A549 treated with AZD2906 at 1 μM for 4 hours (cell line): ENCODE measurements at places on chromosomes 4 and X. TPM values are rescaled to one million over a fixed set of nuclear protein-coding genes. Genes with fewer than 3 reads are reported as not detected.

The ITIH6 gene
- total RNA-seq: 0.02 TPM in 1 of 5 replicates, not detected in the others

The DGKK gene
- total RNA-seq: 0.01 TPM in 1 of 5 replicates, not detected in the others

The APBB2 gene
- 7.3 to 12.1 TPM (median 9.8 TPM) in 5 replicates for total RNA-seq

The GPR82 gene
- not detected in 5 replicates for total RNA-seq

The DCAF12L2 gene
- total RNA-seq: 0.06 to 0.10 TPM (median 0.08 TPM) in 5 replicates

The SSX2B gene
- total RNA-seq: not detected in 5 replicates

The DRD5 gene
- not detected in 5 replicates for total RNA-seq

The IL2 gene
- total RNA-seq: not detected in 5 replicates
